Erythroblast (primary cell): ENCODE measurements at places on chromosomes 7 and 10.

GRCh38 chr10:72502581-72502980 is 123.3 kb downstream of the MICU1 start:
- DNase-seq: peak; percentile 17

DNA sequence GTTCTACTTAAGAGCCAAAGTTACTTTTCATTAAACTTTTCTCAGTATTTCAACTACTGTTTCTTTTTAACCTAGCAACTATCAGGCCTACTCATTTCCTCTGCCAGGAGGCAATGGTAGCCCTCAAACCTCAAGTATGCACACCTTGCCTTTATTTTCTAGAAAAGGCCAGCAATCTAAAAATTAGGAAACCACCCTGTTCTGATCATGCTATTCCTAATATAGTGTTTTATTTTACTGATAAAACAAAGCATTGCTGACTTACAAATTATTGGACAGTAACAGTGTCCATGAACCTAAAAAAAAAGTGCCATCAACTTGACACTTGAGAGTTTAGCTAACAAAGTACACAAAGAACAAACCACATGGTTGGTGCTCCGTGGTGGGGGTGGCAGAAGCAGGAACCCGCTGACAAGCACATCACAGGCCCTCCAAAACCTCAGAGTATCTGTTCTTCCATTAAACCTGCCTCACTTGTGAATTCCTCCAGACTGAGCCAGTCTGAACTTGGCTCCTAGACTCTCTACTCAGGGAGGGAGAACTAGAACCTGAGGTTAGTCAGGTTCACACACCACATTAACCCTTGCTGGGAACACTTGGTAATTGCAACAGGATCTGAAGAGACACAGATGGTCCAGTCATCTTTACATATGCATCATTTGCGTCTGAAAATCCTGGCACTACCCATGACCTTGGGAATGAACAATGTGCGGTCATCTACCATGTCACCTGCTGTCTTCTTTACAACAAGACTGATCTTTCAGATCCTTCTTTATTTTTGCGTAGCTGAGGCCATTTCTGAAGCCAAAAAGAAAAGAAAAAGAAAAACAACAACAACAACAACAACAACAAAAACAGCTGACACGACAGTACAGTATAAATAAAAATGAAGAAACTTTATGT is 31.9 kb downstream of the PIP4K2A start:
- peak; percentile 75 for DNase-seq

DNA sequence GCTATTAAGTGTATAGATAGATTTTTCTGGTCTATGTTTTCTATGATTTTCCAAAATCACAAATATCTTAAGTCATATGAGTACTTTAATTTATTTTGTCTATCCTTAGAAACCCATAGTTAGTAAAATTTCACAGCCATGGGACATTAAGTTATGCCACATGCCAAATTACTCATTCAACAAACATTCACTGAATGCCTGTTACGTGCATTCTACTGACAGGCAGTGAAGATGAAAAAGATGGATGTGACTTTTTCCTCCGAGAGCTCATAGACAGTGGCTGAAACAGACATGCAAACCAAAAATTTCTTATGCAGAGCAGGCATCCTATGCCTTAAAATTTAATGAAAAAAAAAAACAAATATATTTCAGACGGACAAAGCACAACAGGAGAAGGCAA is 84.9 kb downstream of the CHRM2 start:
- DNase-seq: no peak

- DNase-seq: no peak
Observed at GRCh38 chr10:117550599-117551329, 8.2 kb downstream of the EMX2 start.

- DNase-seq: no peak
Observed at GRCh38 chr7:68564306-68565135, 1033.8 kb upstream of the AUTS2 start.

GRCh38 chr7:77839919-77840318 is 41.3 kb downstream of the PHTF2 start:
- no peak for DNase-seq
